CD4-positive, alpha-beta memory T cell (primary cell): ENCODE measurements at places on chromosomes 1 and 21.

GRCh38 chr21:26093122-26093521 is 77.4 kb downstream of the APP start:
- no peak overlapping the region for H3K27ac ChIP-seq
- DNase-seq = no peak
- no peaks in the 10 kb centered on the region for H3K27me3 ChIP-seq
- H3K4me1 ChIP-seq = no peaks in the 10 kb centered on the region

GRCh38 chr1:213772128-213773063 is 215.4 kb upstream of the PROX1 start:
- DNase-seq = no peak
- H3K27ac ChIP-seq = no peak overlapping the region
- H3K27me3 ChIP-seq = no peaks in the 10 kb centered on the region
- H3K4me1 ChIP-seq = no peaks in the 10 kb centered on the region
- no peaks in the 10 kb centered on the region for H3K36me3 ChIP-seq

GRCh38 chr1:109214695-109215623 is 1.2 kb downstream of the SARS1 start:
- H3K36me3 ChIP-seq = no peaks in the 10 kb centered on the region
- H3K4me3 ChIP-seq = peak overlapping the region; percentile 71
- no peaks in the 10 kb centered on the region for H3K27me3 ChIP-seq
- peak overlapping the region; percentile 78 for H3K27ac ChIP-seq

- DNase-seq = peak; percentile 61
- H3K27me3 ChIP-seq = no peaks in the 10 kb centered on the region
- peak within 1 kb of the TSS; percentile 57 for H3K27ac ChIP-seq
- no peaks in the 10 kb centered on the region for H3K36me3 ChIP-seq
- peak within 1 kb of the TSS; percentile 20 for H3K4me3 ChIP-seq
Measured at GRCh38 chr1:212699625-212700222, at the start of gene BATF3. TSS of gene BATF3 (minus strand) at chr1:212699840. CDS start at chr1:212699762, 78 bp downstream.
